ENCODE measurements at places on chromosomes 1 and 21. TPM values are rescaled to one million over a fixed set of nuclear protein-coding genes. Genes with fewer than 3 reads are reported as not detected.
A peak's percentile ranks its signal among the peaks of the same experiment; 100 is the strongest.

- no peak for DNase-seq
Measured at GRCh38 chr1:47209725-47210325, 20.0 kb upstream of the PDZK1IP1 start.

The SFN gene
- 1.1 TPM for polyA plus RNA-seq

- DNase-seq, result no peak
Measured at GRCh38 chr1:235736263-235736662, 86.7 kb upstream of the GNG4 start.

The TMEM200B gene
- polyA plus RNA-seq, result 16.3 TPM

- no peak for DNase-seq
Measured at GRCh38 chr21:33691945-33692603, 49.8 kb downstream of the ITSN1 start.

- DNase-seq, result peak; percentile 48
Measured at GRCh38 chr1:207866471-207867135, 44.3 kb downstream of the CD34 start.

GRCh38 chr21:44489962-44490361 is 34.7 kb downstream of the LRRC3 start:
- DNase-seq, result no peak

DNA sequence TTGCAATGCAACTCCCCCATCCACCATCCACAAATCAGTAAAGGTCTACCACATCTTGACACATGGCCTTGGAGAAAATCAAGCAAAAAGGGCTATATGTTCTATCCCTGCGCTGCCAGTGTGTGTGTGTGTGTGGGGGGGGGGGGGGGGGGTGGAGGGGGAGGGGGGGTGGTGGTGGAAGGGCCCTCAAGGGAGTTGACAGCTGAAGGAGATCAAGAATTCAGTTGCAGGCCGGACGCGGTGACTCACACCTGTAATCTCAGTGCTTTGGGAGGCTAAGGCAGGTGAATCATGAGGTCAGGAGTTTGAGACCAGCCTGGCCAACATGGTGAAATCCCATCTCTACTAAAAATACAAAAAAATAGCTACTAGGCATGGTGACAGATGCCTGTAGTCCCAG is 37.6 kb upstream of the CLIC4 start:
- no peak for DNase-seq

The OR6N1 gene
- not detected for polyA plus RNA-seq

The CFHR2 gene
- polyA plus RNA-seq, result not detected

The HMCN1 gene
- 51.2 TPM for polyA plus RNA-seq

DNA sequence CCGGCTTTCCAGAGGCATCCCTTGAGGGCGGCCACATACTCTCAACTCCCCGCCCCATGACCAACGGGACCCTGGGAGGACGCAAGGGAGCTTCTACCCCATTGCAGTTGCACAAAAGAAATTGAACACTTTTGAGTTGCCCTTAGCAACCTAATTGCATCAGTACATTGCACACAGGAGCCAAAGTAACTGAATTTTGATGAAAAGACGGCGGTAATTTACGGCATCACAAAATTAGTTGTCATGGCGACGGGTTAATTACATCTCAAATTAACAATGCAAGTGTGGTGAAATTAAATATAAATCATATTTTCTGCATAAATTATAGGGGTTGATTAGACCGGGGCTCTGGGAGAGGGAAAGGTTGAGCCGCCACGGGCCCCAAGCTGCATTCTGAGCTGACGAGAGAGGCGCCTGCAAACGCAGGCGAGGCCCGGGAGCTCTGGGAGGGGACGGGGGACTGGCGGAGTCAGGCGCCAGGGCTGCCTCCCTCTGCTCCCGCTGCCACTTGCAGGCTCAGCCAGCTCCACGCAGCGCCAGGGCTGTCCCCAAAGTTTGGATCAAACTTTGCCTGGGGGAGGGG is 61.4 kb downstream of the CASZ1 start:
- no peak for DNase-seq

DNA sequence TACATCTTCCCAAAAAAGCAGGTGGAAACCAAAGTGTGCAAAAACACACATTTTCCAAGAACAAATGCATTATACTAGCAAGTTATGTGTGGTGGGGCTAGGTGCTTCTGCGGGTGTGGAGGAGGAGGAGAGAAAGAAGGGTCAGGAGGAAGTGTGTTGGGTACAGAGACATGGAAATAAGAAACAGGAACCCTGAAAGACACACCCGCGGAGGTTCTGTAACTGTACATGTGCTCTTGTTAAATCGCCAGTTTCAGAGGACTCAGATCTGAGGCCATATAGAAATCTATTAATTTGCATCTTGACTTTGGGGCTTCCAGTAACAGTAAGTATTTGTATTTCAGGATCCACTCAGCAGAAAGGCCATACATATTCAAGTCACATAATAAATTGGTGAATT is 30.9 kb downstream of the ERG start:
- no peak for DNase-seq

The KLHDC7A gene
- polyA plus RNA-seq, result 13.5 TPM

The SMPDL3B gene
- 12.1 TPM for polyA plus RNA-seq

DNA sequence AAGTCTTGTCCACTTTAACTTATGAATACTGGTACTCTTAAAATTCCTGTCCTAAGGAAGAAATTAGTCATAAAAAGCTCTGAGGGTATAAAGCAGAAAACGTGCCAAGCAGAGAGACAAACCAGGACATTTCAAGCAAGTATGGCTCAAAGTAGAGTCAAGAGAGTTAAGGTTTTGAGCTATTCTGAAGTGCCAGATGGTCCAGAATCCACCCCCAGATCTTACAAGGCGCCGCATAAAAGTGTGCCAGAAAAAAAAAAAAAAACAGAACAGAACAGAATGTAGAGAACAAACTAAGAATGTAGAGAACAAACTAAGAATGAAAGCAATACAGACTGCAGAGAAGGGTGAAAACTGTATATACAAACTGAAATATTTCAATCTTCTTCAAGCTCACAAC is 12.5 kb downstream of the EPS15 start:
- DNase-seq, result peak; percentile 38

DNA sequence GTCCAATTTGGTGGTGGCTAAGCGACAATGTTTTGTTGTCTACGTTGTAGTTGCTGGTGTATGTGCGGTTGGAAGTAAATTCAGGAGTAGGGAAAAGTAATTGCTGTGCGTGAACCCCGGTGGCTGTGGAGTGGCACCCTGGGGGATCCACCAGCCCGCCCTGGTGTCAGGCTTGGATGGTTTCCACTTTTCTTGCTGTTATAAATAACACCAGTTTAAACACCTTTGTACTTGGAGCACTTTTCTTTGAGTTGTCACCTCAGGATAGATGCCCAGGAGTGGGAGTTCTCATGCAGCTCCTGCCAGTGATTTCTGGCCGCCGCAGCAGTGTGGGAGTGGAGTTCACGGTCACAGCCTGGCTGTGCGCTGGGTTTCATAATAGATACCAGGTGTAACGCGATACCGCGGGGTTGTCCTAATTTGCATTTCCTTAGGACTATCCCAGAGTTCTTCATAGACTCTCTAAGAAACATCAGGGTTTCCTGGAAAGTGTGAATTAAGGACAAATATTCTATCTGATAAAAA is 12.8 kb upstream of the TMEM200B start:
- peak; percentile 62 for DNase-seq

The GREM2 gene
- polyA plus RNA-seq, result 0.39 TPM

Measured in renal pelvis (tissue), 12 donors.